ENCODE measurements at places on chromosomes 16 and 17.
A peak's percentile ranks its signal among the peaks of the same experiment; 100 is the strongest.

DNA sequence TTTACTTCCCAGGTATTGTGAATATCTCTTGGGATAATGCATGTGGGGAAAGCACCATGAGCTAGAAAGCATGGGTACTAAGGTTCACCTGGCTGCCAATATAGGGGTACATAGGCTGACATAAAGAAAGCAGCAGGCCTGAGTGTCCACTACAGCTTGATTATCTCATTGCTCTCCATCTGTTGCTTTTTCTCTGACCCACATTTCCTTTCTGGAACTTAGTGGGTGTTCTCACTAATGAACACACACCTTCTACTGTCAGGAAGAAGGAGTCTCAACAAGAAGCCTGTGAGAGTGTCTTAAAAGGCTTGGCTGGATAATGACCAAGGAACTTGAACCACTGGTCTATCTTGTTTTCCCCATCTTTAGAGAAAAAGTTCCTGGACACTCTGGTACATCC, 62.5 kb downstream of the CA10 start:
- DNase-seq = no peak

GRCh38 chr16:81841722-81842121, 62.6 kb downstream of the PLCG2 start:
- DNase-seq = no peak

DNA sequence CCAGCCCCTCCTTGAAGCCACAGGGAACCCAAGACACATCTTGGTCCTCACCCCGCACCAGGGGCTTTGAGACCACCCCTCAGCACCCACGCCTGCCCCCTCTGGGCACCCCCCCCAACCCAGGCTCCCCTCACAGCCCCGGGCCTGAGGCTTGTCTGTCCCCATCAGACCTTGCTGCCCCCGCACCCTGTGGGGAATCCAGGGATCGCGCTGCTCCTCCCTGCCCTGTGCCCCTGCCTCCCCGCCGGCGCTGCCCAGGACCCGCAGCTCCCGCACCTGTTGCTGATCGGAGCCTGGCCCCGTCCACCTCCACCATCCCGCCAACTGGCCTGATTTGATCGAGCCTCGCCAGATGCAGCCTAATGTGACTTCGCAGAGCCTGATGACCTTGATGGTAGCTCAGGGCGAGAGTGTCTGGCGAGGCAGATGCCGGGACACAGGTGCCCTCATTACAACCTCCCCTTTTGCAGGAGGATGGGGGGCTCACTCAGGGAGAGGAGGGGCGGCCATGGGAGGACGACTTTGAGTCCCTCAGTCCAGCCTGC, 29.0 kb downstream of the SLC25A10 start:
- no peak for DNase-seq

GRCh38 chr17:48385319-48385718, 44.7 kb downstream of the SKAP1 start:
- no peak for DNase-seq

DNA sequence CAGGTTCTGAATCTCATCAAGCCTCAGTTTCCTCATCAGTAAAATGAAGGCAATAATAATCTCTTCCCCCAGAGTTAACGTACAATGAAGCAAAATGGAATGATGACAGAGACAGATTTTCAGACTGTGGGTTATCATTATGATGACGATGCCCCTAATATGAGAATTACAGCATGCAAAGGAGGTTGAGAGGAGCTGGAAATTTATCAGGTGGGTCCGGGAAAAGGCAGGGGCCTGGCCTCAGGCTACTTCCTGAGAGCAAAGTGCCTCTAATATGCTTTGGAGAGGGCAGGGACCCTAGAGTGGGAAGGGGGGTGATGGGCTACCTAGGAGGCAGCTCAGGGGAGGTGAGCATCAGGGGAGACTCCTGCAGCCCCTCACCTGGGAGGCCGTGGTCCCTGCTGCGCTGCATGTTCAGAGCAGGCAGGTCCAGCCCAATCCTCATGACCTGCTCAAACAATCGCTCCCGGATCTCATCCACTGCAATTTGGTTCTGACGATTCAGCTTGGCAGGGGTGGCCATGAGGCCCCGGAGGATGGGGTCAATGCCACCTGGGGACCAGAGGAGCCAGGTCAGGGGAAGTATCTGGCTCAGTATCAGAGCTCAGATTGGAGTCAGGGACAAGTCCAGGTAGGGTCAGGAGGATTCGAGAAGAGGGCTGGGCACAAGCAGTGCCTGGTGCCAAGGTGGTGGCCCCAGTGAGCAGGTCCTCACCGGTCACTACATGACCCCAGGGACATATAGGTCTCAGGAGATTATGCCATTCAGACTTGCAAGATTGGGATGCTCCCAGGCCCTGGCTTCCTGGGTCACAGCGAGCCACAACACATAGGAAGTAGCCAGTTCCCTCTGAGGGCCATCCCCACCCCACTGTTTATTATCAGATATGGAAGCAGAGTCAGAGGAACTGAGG, 8.1 kb downstream of the MPO start:
- no peak for DNase-seq

DNA sequence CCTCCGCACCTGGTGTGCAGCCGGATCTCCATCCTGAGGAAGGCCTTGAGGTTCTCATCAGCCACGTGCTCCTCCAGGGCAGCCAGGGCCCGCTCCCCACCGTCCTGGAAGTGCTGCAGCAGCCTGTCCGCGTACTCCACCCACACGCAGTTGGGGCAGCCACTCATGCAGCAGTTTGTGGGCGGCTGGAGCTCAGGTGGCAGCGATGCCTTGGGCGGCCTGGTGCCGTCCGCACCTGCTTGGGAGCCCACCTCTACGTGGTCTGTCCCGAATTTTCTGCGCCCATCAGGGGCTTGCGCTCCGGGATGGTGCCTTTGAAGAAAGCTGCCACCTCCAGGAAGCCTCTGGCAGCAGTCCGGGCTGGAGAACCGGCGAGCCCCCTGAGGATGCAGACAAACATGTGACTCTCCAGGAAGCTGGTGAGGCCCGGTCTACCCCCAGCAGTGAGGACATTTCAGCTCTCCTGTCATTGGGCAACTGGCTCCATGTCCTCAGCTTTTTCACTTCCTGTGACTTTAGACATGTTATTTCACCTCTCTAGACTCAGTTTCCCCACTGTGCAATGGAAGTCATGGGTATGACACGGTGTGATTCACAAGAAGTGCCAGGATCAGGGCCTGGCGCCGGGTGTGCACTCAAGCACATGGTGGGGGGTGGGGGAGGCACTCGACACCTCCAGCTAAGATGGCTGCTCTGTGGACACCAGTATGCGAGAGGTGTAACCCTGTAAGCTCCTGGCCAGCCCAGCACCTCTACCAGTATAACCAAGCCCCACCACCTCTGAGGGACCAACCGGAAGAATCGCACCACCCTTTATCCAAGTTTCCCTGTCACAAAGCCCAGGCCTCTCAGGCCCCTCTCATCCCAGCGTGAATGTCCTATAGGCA, 957 bp downstream of the OXLD1 start:
- no peak for DNase-seq

DNA sequence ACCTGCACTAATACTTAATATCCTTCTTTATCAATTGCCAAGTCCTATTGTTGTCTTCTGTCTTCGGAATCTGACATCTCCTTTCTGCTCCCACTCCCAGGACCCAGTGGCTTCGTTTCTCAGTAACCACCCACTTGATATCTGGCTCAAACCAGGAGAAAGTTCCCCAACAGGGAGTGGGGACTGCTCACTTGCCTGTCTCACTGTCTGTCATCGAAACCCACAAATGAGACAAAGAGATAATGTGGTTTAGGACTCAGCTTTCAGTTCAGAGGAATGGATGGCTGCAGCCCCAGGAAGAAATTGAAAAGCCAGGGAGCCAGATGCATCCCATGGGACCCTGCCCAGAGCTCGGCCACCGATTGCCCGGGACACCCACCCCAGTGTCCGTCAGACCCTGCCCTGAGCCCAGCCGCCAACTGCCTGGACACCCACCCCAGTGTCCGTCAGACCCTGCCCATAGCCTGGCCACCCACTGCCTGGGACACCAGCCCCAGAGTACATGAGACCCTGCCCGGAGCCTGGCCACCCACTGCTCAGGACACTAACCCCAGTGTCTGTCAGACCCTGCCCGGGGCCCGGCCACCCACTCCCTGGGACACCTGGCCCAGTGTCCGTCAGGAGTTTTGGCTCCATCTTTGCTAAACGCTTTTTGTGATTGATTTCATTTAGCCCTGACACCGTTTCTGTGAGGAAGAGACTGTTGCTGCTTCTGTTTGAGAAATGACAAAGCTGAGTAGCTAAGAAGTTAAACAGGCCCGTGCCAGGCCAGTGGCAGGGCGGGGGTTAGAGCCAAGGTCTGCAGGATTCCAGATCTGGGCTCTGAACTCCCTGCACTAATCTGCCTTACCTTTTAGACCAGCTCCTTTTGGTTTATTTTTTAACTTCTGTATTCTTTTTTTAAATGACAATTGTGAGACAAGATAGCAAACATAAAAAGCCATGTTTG, 251.4 kb downstream of the PHKB start:
- DNase-seq = no peak

- no peak for DNase-seq
Measured at GRCh38 chr17:72119873-72120641, 763 bp upstream of the SOX9 start.

- DNase-seq = no peak
Measured at GRCh38 chr16:74625500-74626350, 18.8 kb upstream of the GLG1 start.

- DNase-seq = no peak
Measured at GRCh38 chr17:75839942-75840798, 4.0 kb downstream of the UNC13D start.

DNA sequence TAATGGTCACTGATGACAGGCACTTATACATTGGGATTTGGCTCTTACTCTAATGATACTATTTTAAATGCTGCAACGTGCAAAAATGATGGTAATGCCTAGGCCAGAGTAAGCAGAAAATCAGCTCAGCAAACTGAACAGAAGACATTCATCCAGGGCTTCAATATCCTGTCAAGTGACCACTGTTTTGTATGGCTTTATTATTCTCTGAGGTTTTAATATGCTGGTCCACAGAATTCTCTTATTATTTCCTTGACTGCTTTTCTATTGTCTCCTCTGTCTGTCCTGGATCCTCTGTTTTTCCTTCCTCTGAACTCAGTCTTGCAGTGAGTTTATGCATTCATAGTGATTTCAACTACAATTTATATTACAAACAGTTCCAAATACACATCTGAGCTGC, 90.8 kb upstream of the PMFBP1 start:
- DNase-seq = no peak

GRCh38 chr17:78883533-78884131, 19.4 kb downstream of the CEP295NL start:
- peak; percentile 91 for DNase-seq

GRCh38 chr17:82175951-82176350, 36.7 kb downstream of the CCDC57 start:
- DNase-seq = no peak

DNA sequence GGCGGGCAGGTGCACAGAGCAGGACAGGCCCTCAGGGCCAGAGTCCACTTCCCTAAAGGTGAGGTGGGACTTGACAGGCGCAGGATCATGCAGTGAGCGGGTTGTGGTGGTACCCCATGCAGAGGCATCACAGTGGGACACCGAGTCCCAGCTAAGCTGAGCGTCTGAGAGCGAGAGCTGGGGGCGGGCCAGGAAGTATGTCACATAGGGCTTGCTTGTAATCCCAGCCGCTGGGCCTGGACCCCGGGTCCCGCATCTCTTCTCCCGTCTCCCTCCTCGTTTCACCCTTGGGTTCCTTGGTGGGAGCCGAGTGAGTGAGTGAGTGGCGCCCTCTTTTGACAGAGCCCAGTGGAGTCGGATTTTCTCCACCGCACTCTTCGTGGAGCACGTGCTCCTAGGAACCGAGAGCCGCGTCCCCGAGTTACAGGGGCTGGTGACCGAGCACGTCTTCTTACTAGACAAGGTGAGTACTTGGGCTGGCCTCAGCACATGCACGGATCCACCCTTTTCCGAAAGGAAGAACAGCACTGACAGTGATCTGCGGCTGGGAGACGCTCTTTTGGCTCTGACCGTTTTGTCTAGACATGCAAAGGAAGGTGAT, 50.8 kb upstream of the ENDOV start:
- no peak for DNase-seq

DNA sequence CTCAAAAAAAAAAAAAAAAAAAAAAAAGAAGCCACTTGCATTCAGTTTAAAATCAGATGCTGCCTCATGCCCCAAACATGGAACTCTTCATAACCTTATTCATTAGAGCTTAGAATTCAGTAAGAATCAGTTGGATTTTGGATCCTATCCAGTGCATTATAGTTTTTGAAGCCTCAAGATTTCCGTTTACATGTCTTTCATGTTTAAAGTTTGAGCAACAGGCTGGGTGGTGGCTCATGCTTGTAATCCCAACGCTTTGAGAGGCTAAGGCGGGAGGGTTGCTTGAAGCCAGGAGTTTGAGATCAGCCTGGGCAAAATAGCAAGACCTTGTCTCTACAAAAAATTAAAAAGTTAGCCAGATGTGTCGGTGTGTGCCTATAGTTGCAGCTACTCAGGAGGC, 55.0 kb downstream of the SNTB2 start:
- DNase-seq = no peak

DNA sequence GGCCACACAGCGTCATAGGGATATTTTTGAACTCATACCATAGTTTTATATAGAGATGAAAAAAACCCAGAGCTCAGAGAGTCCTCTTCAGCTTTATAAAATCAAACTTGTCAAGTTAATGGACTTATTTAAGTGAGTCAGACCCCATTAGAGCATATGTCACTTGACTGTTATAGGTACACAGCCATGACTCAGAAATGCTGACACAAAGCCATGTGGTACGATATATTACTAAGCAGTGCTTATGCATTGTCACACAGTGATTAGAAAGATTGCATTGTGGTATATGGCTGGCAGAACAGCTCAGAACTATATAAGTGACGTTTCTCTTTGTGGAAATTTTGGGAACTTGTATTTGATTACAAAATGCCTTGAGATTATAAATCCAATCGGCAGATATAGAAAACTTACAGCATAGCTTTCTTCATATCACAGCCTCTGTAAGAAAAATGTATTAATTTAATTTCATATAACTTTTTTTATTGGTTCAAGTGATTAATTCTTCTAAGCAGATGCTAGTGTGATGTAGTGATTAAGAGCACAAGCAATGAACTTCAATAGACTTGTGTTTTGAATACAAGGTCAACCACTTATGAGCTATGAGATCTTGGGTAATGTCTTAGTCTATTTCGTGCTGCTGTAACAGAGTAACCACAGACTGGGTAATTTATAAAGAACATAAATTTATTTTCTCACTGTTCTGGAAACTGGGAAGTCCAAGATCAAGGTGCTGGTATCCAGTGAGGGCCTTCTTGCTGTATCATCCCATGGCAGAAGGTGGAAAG, 25.8 kb upstream of the GINS3 start:
- DNase-seq = no peak

DNA sequence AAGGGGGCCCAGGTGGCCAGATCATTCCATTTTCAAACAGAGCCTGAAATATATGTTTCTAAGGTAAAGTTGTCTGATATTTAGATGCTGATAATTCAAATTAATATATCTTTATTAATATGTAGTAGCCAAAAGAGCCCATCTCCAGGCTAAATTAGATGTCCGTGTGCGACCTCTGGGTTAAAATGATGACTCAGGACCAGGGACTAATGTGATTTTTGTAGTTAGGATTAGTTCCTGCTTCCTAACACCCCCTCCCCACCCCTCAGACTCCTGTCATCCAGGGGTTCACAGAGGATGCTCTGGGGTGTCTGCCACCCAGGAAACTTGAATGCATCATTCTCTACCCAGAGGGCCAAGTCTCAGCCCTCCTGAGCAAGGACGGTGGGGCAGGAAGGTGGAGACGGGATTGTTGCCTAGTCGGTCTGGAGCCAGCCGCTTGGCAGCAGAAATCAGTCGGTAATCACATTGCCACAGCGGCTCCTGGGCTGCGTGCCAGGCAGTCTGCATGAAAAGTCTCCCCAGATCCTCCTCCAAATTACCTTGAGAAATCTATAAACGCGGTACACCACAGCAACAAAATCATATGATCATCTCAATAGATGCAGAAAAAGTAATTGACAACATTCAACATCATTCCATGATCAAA, 29.8 kb downstream of the CNGB1 start:
- peak; percentile 65 for DNase-seq

GRCh38 chr17:13569398-13570123, 32.2 kb downstream of the HS3ST3A1 start:
- peak; percentile 38 for DNase-seq
